ENCODE measurements at places on chromosomes 3 and 15.

- no peaks in the 10 kb centered on the region for H3K4me1 ChIP-seq
- H3K27ac ChIP-seq, result no peak overlapping the region
- no peak overlapping the region for H3K4me3 ChIP-seq
- no peaks in the 10 kb centered on the region for H3K36me3 ChIP-seq
- no peak for DNase-seq
These were observed 409.9 kb downstream of the FHIT start for GRCh38 chr3:60841355-60841754.

- no peak overlapping the region for H3K27ac ChIP-seq
- H3K4me3 ChIP-seq, result no peak overlapping the region
- peaks cover 17% of the 10 kb centered on the region for H3K4me1 ChIP-seq
- DNase-seq, result no peak
- H3K36me3 ChIP-seq, result peaks cover 70% of the 10 kb centered on the region
These were observed 5.0 kb downstream of the CCNDBP1 start for GRCh38 chr15:43190178-43190577.

GRCh38 chr15:55290528-55291057, 980 bp upstream of the RAB27A start:
- peak overlapping the region; percentile 69 for H3K4me3 ChIP-seq
- DNase-seq, result peak; percentile 97
- no peaks in the 10 kb centered on the region for H3K36me3 ChIP-seq
- no peaks in the 10 kb centered on the region for H3K4me1 ChIP-seq
- H3K27me3 ChIP-seq, result no peaks in the 10 kb centered on the region
- peak overlapping the region; percentile 79 for H3K27ac ChIP-seq

- H3K4me3 ChIP-seq, result no peak overlapping the region
- no peaks in the 10 kb centered on the region for H3K36me3 ChIP-seq
- no peaks in the 10 kb centered on the region for H3K27me3 ChIP-seq
- DNase-seq, result no peak
- H3K27ac ChIP-seq, result no peak overlapping the region
- H3K4me1 ChIP-seq, result no peaks in the 10 kb centered on the region
These were observed 173.0 kb downstream of the EBLN2 start for GRCh38 chr3:73234354-73235014.

DNA sequence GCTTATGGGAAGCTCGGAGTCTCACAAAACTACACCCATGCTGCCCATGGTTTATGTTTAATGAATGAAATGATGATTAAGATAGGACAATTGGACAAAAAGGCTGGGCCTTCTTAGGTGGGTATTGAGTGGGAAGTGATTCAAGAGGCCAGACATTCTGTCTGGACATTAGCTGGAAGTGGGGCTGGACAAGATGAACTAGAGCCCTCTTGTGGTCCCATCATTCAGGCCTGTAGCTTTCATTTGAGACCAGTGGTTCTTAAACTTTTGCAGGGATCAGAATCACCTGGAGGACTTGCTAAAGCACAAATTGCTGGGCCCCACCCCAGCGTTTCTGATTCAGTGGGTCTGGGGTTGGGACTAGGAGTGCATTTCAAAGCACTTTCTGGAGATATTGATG, 290.4 kb upstream of the CTDSPL start:
- DNase-seq, result no peak
- no peak overlapping the region for H3K4me3 ChIP-seq
- H3K27me3 ChIP-seq, result no peaks in the 10 kb centered on the region
- H3K27ac ChIP-seq, result no peak overlapping the region
- no peaks in the 10 kb centered on the region for H3K36me3 ChIP-seq

DNA sequence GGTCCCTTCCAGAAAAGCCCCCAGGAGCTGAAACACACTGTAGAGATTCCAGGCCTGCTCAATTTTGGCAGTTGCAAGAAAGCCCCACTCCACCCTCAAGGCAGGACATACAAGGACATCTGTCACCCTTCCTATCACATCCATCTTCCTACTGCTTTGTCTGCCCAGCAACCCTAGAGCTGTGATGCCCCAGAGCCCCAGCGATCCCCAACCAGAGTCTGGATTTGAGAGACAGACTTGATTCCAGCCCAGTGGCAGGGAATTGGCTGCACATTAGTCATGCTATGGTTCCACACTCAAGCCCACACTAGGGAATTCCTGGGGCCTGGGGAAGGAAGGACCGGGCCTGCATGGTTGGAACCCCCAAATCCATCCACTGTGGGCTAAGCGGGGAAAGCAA, 56.8 kb downstream of the ATP2B2 start:
- peaks cover 18% of the 10 kb centered on the region for H3K27me3 ChIP-seq
- DNase-seq, result no peak
- no peak overlapping the region for H3K27ac ChIP-seq
- H3K4me3 ChIP-seq, result no peak overlapping the region
- no peaks in the 10 kb centered on the region for H3K4me1 ChIP-seq
- no peaks in the 10 kb centered on the region for H3K36me3 ChIP-seq

DNA sequence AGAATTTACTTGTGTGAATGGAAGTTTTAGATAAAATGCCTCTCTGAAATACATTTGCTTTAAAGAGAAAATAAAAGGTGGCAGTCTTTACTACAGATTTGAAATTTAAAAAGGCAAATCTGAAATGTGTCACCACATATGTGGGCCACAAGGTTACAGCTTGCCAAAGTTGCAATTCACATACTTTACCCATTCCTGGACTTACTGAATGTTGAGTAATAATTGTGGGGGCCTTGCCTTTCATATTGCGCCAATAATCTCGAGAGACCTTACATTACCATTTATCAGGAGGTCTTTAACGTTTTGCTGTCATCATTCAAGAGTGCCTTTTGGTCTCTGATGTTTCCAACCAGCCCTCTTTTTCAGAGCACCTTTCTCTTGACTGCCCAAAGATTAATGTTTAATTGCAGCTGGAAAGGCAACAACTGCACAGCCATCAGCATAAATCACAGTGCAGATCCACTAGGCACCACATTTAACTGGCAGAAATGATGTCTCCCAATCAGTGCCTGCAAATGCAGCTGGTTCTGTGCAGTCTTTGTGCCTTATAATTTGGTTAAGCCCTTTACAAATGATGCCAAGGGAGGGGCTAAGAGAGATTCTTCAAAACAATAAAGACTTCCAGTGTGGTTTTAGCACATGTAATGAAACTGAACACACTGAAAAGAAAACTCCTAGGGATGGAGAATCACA, 206.8 kb downstream of the MAGI1 start:
- H3K27me3 ChIP-seq, result no peaks in the 10 kb centered on the region
- no peaks in the 10 kb centered on the region for H3K4me1 ChIP-seq
- H3K4me3 ChIP-seq, result no peak overlapping the region
- no peak for DNase-seq

DNA sequence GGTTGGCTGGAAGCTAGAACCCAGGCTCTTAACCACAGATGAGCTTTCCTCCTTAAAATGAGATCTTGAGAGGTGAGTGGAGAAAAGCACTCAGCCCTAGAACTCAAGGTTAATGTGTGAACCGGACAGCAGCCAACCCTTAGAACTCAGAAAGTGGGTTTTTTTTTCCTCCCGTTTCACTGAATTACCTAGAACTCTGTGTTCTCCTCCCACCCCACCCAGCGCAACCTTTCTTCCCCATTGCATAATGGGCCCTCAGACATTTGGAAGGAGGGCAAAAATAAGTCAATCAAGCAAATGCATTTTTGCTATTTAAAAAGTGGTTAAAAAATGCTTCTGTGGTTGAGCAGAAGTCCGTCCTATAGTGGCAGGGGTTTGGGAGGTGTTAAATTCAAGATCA, 36.7 kb downstream of the POC1A start:
- H3K4me1 ChIP-seq, result peaks cover 35% of the 10 kb centered on the region
- H3K27me3 ChIP-seq, result no peaks in the 10 kb centered on the region
- no peak for DNase-seq

DNA sequence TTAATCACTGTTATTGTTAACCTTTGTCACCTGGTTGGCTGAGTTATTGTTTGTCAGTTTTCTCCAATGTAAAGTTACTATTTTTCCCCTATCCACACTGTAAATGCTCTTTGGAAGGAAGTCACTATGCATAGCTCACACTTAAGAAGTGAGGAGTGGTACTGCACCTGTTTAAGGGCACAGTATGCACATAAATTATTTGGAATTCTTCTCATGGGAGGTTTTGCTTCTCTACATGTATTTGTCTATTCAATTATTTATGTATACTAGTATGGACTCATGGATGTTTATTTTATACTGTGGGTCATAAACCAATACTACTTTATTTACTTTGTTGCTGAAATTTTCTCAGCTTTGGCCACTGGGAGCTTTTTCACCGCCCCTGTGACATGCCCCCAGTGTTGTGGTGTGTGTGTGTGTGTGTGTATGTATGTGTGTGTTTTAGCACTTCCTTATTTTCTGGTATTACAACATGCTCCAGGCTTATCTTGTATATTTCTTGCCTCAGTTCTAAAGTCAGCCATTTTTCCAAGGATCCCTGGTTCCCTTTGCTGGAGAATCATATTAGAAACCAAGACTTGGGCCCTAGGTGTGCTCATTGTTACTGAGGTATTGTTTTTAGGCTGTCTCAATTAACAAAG, 290.5 kb downstream of the KBTBD8 start:
- no peaks in the 10 kb centered on the region for H3K36me3 ChIP-seq
- H3K4me1 ChIP-seq, result no peaks in the 10 kb centered on the region
- no peaks in the 10 kb centered on the region for H3K27me3 ChIP-seq
- H3K4me3 ChIP-seq, result no peak overlapping the region
- no peak overlapping the region for H3K27ac ChIP-seq

Measured in spleen (tissue), 13 donors.